ENCODE measurements at places on chromosomes 16 and 17. TPM values are rescaled to one million over a fixed set of nuclear protein-coding genes. Genes with fewer than 3 reads are reported as not detected.

DNA sequence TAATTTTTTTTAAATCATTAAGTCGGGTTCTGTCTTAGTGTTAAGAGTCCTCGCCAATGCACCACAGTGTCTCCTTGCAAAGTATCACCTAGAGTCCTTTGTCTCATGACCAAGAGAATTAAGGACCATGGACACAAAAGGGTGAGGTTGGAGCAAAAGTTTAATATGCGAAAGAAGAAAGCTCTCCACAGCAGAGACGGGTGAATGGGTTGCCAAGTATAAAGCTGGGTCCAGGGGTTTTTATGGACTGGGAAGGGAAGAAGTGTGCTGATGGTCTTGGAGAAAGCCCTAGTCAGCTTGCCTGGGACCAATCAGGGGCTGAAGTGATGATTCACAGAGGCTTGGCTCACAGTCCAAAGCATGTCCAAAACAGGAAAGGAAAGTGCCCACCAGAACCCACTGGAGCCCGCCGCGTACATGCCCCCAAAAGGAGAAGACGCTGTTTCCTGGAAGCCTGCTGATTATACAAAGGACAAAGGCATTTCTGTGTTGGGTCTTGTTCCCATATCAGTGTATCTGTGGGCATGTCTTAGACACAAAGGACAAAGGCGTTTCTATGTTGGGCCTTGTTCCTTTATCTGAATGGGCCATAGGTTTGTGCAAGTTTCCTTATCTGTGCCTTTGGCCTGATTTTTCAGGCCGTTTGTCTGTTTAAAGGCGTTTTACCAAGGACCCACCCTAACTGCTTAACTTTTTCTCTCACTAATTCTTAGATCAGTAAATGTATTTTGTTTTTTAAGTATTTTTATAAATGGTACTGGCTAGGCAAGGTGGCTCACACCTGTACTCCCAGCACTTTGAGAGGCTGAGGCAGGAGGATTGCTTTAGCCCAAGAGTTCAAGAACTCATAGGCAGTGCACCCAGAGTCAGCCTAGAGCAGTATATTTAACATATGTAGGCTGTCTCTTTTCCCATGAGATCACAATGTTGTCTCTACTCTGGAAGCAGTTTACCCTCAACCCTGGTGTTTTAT is 28.7 kb upstream of the ATF7IP2 start:
- no peak for DNase-seq

DNA sequence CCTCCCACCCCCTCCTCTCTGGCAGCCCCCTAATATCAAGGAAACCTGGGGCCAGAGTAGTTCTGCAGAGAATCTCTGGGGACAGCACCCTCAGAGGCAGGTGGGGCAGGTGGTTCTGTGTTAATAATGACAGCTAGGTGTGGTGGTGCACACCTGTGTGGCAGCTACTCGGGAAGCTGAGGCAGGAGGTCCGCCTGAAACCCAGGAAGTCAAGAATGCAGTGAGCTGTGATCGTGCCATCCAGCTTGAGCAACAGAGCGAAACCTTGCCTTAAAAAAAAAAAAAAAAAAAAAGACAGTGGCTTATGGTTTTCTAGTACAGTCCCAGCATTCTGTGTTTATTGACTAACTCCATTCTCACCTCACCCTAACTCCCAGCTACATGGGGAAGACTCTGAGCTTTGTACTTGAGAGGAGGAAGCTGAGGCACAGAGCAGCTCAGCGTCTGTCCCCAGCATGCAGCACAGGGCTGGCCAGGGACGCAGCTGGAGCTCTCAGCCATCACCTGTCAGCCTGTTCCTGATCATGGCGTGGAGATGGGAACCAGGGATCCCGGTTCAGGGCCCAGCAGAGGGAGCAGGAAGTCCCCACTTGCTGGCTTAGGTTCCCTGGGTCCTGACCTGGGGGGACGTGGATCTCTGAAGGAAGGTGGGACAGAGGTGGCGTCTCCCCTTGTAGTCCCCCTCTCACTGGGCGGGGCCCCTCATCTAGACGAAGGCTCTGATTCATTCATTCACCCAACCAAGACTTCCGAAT is 6.1 kb downstream of the DBNDD1 start:
- no peak for DNase-seq

Gene ASGR1
- total RNA-seq = 0.35 TPM

DNA sequence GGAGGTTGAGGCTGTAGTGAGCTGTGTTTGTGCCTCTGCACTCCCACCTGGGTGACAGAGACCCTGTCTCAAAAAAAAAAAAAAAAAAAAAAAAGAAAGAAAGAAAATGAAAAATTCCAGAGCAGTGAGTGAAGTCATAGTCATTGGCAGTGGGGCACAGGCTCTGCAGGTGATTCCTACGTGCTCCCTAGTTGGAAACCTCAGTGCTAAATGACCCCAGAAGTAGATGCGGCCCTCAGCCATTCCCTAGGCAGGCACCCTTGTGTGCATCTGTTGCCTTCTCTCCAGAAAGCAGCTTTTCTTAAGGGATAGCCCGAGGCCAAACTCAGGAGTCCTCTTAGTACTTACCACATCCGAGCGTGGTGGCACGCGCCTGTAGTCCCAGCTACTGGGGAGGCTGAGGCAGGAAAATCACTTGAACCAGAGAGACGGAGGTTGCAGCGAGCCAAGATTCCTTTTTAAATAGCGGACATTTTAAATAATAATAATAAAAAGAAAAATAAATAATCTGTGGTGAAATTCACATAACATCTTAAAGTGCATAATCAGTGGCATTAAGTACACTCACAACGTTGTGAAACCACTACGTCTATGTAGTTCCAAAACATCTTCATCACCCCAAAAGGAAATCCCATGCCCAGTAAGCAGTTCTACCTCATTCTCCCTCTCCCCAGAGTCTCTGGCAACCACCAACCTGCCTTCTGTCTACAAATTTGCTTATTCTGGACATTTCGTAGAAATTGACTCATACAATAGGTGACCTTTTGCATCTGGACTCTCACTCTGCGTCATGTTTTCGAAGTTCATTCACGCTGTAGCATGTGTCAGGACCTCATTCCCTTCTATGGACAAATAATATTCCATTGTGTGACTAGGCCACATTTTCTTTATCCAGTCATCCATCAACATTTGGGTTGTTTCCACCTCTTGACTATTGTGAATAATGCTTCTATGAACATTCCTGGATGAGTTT is 12.5 kb upstream of the SPHK1 start:
- DNase-seq = no peak

Gene TVP23A
- total RNA-seq = not detected

Gene DOC2B
- total RNA-seq = 0.20 TPM

DNA sequence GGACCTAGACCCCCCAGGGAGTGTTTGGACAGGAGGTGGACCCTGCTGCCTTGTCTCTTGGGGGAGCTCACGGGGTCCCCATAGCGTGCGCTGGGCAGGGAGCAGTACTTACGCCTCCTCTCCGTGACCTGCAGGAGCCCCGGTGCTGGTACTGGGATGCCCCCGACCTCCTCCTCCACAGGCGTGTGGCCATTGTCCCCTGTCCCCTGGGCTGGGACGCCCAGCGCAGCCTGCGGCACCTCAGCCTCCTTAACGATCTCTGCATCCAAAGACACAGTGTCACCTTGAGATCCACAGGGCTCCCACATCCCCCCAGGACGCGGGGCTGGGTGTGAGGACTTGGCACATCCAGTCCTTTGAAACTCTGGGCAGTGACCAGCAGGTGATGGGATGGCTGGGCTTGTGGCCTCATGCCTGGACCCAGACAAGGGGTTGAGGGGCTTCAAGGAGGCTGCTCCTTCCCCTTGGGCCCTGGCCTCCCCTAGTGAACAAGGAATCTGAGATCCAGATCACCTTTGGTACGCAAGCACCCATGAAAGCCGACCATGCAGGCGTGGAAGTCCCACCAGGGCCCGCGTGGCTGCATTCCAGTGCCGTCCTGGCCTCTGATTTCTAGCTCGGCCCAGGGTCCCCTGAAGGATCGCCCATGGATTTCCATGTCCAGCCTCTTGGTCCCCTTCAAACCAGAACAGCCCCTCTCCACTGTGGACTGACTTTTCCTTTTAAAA is 9.9 kb downstream of the DBNDD1 start:
- DNase-seq = no peak

Gene MED13
- 107 TPM for total RNA-seq

- DNase-seq = no peak
Measured at GRCh38 chr17:83072600-83073358, 6.6 kb upstream of the METRNL start.

GRCh38 chr16:84600343-84601229 is 17.3 kb downstream of the COTL1 start:
- DNase-seq = no peak

- no peak for DNase-seq
Measured at GRCh38 chr17:31497994-31498826, 106.7 kb downstream of the RAB11FIP4 start.

Gene WFIKKN2
- not detected for total RNA-seq

Gene UNC13D
- 279 TPM for total RNA-seq

DNA sequence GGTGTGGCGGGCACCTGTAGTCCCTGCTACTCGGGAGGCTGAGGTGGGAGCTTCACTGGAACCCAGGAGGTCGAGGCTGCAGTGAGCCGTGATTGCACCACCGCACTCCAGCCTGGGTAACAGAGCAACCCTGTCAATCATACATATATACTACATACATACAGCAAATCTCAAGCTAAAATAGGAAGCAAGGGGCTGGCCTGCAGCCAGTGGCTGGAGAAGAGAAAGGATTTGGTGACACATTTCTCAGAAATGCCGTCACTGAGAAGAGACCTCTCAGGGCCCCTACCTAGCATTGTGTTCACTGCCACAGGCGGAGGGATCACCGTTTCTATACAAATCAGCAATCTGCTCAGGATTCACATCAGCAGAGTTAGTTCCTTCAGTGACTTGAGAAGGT is 16.9 kb downstream of the NARF start:
- no peak for DNase-seq

- DNase-seq = no peak
Measured at GRCh38 chr16:27704252-27704651, 154.3 kb downstream of the KATNIP start.

Gene HSPB9
- not detected for total RNA-seq

GRCh38 chr17:79424471-79425185 is 186.2 kb downstream of the RBFOX3 start:
- no peak for DNase-seq

- no peak for DNase-seq
Measured at GRCh38 chr17:66200685-66201092, 8.8 kb upstream of the CEP112 start.

- DNase-seq = peak; percentile 15
Measured at GRCh38 chr17:27529230-27529796, 73.1 kb downstream of the KSR1 start.

DNA sequence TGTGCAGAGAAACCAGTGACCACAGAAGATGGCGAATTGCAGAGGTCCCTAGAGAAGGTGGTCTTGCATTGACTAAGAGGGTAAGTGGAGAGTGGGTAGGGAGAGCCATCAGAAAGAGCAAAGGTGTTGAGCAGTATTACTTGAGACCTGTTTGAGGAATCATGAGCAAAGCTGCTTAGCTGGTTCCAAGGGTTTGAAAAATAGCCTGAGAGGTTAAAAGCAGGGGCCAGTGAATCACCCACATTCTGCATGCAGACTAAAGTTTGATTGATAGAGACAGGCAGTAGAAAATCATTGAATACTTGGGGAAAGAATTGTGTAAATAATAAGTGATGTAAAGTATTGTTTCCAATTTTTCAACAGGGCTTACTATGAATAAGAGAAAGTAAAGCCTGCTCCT is 34.0 kb upstream of the KCNJ16 start:
- DNase-seq = no peak

- DNase-seq = no peak
Measured at GRCh38 chr16:22659933-22660332, 149.2 kb downstream of the NPIPB5 start.

GRCh38 chr16:84823484-84823883 is 3.7 kb downstream of the CRISPLD2 start:
- DNase-seq = no peak

DNA sequence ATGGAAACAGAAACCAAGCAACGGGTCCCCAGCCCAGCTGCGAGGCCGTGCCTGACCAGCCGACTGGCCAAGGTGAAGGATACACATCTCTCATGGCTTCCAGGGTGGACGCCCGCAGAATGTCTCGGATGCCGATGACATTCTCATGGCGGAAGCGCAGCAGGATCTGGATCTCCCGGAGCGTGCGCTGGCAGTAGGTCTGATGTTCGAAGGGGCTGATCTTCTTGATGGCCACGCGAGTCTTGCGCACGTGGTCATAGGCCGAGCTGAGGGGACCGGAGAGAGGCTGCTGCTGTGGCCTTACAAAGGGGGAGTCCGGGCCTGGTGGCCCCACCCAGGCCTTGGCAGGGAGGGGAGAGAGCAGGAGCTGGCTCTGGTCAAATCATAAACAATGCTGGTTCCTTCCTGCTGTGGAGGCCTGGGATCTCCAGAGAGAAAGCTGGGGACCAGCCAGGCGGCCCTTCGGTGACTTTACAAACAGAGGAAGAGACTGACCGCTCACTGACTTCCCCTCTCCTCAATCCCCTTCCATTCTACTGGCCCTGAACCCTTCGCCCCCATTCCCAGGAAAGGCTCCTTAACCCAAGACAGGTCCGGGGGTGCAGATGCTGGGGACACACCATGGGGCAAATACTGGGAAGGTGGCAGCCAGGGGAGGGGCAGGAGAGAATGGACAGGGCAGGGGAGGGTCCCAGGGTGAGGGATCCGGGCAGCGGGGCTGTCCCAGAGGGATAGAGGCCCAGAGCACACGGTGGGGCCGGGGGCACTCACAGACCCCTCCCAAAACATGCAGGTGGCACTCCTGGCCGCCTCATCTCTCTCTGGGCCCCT is 1.1 kb downstream of the MAPK3 start:
- no peak for DNase-seq

DNA sequence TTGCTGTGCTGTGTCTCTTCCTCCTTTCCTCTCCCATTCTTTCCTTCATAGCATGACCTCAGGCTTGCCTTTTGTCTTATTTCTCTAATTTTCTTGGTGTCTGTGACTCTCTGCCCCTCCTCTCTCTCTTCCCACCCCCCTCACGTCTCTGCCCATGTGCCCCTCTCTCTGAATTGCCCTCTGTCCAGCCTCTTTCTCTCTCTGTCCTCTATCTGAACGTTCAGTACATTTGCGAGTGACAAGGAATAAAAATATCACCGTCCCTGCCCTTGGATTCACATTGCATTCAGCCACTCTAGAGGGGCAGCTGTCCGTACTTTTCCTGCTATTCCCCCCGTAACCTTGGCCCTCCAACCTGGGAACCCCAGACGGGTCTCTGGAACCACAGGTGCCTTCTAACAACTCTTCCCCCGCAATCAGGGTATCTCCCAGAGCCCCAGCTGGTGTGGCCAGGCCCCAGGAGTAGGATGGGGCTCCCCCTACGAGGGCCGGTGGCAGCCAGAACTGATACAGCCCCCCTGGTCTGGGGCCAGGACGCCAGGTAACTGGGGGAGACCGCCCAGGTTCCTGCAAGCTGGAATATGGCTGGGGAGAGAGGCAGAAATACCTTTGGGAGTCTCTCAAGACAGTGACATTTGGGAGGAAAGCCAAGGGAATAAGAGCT is 1.8 kb downstream of the KIF1C start:
- DNase-seq = no peak

- DNase-seq = no peak
Measured at GRCh38 chr16:66918803-66919568, at the start of gene CDH16. TSS of gene CDH16 (minus strand) at chr16:66918885. CDS start at chr16:66918065, 820 bp downstream.

- DNase-seq = no peak
Measured at GRCh38 chr17:73360961-73361761, 49.4 kb upstream of the CDC42EP4 start.

Measured in natural killer cell (primary cell).